ENCODE measurements at places on chromosomes 5 and 9. TPM values are rescaled to one million over a fixed set of nuclear protein-coding genes. Genes with fewer than 3 reads are reported as not detected.

DNA sequence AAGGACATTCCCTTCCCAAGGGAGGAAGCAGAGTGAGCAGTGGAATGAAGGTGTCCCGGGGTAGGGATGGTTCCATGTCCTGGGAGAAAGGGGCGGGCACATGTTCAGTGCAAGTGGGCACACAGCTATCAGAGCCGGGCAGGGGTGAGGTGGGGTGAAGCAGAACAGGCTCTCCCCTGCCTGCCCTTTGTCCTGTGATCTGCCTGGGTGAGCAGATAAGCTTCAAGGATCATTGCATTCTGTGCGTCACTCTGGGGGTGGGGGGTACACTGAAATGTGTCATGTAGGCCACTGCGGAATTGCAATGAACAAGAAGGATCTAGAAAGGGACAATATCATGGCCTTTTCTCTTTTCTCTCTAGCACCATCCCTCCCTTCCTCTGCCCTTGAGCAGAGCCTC, 61.7 kb upstream of the SHB start:
- H3K36me3 ChIP-seq, result no peaks in the 10 kb centered on the region
- no peak for DNase-seq
- H3K27ac ChIP-seq, result no peak overlapping the region
- H3K4me1 ChIP-seq, result no peaks in the 10 kb centered on the region

- no peak for DNase-seq
- H3K27ac ChIP-seq, result no peak overlapping the region
- H3K27me3 ChIP-seq, result no peaks in the 10 kb centered on the region
- H3K36me3 ChIP-seq, result no peaks in the 10 kb centered on the region
- H3K4me1 ChIP-seq, result no peaks in the 10 kb centered on the region
Observed at GRCh38 chr9:112970939-112971338, 41.1 kb downstream of the ZNF883 start.

DNA sequence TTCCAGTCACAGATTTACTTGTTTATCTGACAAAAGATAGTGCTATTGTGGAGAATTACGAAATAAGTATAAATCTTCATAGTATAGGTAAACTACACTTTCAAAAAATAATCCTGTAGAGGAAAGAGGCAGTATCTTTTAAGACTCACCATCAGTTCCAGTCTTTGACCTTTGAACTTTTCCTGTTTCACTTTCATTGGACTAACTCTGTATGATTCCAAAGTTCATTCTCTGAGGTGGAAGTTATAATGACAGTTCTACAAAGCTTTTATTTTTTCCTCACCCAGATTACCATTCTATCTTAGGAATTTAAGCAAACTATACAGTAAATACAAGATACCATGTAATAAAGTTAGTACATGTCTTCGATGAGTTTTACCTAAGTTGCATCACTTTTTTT, 901.3 kb upstream of the SEMA6A start:
- DNase-seq, result no peak
- no peak overlapping the region for H3K27ac ChIP-seq
- no peaks in the 10 kb centered on the region for H3K36me3 ChIP-seq
- no peak overlapping the region for H3K4me3 ChIP-seq

- peaks cover 29% of the 10 kb centered on the region for H3K4me1 ChIP-seq
- no peak overlapping the region for H3K27ac ChIP-seq
- peaks cover 69% of the 10 kb centered on the region for H3K36me3 ChIP-seq
- DNase-seq, result no peak
- H3K27me3 ChIP-seq, result no peaks in the 10 kb centered on the region
Observed at GRCh38 chr5:179768326-179769085, 25.3 kb upstream of the LTC4S start.

DNA sequence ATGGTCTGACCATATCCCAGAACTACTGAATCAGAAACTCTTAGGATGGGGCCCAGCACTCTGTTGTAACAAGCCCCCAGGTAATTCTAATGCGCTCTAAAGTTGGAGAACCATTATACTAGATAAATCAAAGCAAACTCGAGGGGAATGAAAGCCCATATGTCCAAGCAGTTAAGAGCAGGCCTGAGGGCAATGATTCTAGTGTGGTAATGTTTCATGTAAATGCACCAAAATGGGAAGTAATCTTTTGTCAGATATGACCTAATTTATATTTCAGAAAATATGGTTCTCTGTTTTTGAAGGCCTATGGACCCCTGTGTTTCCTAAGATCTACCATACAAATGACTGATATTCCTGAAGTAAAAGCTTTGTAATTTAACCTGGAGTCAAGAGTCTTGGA, 108.0 kb upstream of the PTGER4 start:
- H3K27ac ChIP-seq, result no peak overlapping the region
- no peaks in the 10 kb centered on the region for H3K27me3 ChIP-seq
- no peaks in the 10 kb centered on the region for H3K4me1 ChIP-seq
- no peak overlapping the region for H3K4me3 ChIP-seq
- H3K36me3 ChIP-seq, result no peaks in the 10 kb centered on the region

The WNT8A gene
- not detected for total RNA-seq

The STK32A gene
- total RNA-seq, result 35.2 TPM

The LRRC19 gene
- not detected for total RNA-seq

All from tibial nerve (tissue), 4 donors.